ENCODE measurements at places on chromosomes 7 and 10.

DNA sequence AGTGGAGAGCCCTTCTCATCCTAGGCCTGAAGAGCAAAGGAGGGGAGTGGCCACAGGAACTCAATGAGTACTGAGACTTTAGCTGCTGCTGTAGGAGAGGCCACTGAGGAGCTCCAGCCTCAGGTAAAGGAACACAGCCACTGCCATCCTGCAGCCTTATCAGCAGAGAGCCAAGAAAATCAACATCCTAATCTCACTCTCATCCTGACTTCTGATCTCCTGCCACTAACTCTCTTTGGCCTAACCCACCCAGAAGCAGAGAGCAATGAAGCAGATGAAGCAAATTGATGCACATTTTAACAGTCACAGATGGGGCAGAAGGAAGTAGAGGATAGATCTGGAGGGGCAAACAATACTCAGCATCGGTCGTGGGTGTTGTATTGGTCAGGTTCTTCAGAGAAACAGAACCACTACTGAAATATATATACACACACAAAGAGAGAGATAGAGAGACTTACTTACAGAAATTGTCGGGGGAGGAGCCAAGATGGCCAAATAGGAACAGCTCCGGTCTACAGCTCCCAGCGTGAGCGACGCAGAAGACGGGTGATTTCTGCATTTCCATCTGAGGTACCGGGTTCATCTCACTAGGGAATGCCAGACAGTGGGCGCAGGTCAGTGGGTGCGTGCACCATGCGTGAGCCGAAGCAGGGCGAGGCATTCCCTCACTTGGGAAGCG is 297.6 kb downstream of the MTERF1 start:
- DNase-seq: no peak

DNA sequence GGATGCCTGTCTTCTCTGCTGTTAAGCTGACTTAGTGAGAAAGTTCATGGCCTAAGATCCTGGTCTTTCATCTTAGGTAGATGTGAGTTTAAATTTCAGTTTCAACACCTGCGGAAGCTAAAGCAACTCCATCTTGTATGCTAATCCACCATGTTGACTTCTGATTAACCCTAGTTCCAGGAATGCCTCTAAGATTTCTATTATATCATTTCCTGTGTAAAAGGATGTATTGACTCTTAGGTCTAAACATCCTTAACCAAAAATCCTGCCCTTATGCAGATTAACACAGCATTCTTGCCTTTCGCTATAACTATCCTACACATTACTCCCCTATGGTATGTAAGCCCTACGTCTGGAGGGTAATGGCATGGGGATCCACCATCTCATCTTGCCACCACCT is 94.4 kb upstream of the CCDC6 start:
- no peak for DNase-seq

DNA sequence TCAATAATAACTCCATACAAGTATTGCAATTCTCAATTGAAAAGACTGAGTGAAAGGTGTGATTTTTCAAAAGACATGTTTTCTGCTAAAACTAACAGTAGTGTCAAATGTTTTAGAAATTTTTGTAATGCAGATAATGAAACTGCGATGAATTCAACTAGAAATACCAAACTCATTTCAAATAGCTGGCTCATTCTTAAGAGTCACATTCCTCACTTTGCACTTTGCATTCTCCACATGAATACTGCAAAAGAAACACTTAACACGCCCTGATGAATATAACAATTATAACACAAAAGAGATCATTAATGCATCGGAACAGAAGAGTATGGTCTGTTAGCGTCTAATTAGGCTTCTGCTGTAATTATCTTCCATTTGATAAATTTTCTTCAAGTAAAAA is 15.5 kb upstream of the TSPAN12 start:
- DNase-seq: no peak

DNA sequence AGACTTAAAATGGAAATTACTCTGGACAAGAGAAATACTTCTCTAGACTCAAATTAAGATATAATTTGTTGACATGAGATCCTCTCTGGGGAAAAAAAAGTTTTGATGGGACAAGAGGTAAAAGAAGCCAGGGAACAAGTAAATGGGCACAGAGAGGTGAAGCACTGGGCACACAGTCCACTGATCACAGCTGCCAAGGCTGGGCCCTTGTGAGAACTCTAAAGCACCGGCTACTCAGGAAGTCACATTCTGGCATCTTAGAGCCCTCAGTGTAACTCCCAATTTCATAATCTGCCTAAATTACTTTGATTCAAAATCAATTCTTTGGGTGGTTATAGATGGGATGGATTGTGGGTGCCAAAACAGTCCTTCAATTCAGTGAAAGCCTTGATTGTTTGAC is 123.2 kb upstream of the CACNA2D1 start:
- DNase-seq: peak; percentile 83

GRCh38 chr7:14635955-14636354 is 266.6 kb downstream of the DGKB start:
- DNase-seq: no peak

Measured in DMS 273 treated with DMSO at 0.1 percent for 48 hours (cell line).